ENCODE measurements at places on chromosomes 13 and 19.

- no peak for DNase-seq
Observed at GRCh38 chr19:7063764-7064418, 5.4 kb upstream of the MBD3L3 start.

GRCh38 chr19:49151267-49152118 is 3.7 kb downstream of the HRC start:
- DNase-seq = peak; percentile 62

GRCh38 chr13:79401259-79402070 is 4.6 kb downstream of the RBM26 start:
- no peak for DNase-seq

GRCh38 chr13:33512880-33513554 is 227.5 kb upstream of the STARD13 start:
- DNase-seq = no peak

DNA sequence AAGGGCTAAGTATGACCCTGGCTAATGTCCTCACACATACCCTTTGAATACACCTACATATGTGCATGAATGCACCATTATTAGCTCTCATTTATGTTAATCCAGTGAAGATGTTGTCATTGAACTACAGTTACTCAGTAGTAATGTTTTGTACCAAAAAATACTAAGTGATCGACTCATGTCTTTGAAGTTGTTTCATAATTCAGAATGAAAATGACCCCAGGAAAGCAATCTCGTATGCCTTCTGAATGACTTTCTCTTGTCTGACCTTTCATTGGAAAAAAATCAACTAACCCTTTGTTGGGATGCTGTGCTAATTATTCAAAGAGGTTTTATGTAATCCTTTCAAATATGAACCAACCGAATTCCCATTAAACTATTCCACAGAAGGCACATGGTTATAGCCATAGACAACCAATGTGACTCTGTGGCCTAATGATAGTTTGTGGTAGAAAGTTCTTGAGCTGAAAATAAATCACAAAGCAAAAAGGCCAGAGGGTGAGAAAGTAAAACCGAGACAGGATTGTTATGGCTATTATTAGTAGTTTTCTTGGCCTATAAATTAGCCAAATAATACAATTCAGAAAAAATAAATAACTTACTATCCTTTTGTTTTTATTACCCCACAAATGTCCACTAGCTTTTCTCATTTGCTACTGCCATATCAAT is 86.8 kb upstream of the STARD13 start:
- no peak for DNase-seq

GRCh38 chr13:27635266-27635665 is 13.6 kb downstream of the POLR1D start:
- DNase-seq = no peak

DNA sequence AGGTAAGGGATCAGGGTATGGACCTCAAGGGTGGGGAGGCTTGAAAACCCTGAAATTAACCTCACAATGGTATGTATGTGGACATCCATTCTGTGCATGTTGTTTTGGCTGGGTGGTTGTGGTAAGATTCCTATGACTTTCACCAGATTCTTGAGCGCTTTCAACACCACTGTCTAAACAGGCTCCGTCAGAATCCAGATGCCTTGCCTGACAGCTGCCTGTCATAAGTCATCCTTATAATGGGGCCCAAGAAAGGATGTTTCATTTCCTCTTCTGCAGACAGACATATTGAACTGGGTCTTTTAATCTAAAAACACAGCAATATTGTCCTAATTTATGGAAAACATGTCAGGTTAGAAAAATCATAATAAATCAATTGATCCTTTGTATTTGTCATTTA is 41.3 kb downstream of the ALOX5AP start:
- no peak for DNase-seq

DNA sequence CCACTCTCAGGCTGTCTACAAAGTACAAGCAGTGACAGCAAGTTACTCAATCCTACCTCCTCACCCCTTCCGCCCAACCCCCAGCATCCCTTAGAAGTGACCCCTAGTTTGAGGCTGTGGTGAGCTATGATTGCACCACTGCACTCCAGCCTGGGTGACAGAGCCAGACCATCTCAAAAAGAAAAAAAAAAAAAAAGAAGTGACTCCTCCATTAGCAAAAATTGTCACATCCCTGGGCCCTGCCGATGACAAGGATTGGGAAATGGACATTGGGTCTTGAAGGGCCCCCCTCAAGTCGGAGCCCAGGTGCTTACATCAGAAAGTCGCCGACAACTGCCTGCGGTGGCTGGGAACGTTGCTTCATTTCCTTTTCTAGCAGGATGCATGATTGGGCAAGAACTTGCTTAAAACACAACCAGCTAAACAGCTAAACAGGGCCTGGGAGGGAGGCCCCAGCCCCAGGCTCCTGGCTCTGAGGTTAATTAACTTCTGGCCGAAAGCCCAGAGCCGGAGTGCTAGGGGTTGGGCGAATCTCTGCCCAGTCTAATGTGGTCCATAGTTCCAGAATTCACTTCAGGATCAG is 15.3 kb downstream of the RAB3D start:
- peak; percentile 79 for DNase-seq

- no peak for DNase-seq
Observed at GRCh38 chr13:111555268-111555808, 234.9 kb downstream of the TEX29 start.

- DNase-seq = no peak
Observed at GRCh38 chr19:1018393-1018792, 2.5 kb downstream of the TMEM259 start.

- DNase-seq = no peak
Observed at GRCh38 chr19:38813323-38813722, 578 bp upstream of the LGALS4 start.

DNA sequence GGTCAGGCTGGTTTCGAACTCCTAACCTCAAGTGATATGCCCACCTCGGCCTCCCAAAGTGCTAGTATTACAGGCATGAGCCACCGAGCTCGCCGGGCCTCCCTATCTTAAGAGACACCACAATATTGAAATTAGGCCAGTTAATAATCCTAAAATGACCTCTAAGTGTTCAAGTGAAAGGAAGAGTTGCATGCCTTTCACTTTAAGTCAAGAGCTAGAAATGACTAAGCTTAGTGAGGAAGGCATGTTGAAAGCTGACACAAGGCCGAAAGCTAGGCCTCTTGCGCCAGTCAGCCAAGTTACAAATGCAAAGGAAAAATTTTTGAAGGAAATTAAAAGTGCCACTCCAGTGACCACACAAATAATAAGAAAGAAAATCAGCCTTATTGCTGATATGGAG is 144.5 kb upstream of the FNDC3A start:
- DNase-seq = no peak

GRCh38 chr13:100541897-100542825 is 46.4 kb downstream of the GGACT start:
- no peak for DNase-seq

GRCh38 chr19:48051335-48052033 is 7.6 kb upstream of the CABP5 start:
- DNase-seq = no peak

DNA sequence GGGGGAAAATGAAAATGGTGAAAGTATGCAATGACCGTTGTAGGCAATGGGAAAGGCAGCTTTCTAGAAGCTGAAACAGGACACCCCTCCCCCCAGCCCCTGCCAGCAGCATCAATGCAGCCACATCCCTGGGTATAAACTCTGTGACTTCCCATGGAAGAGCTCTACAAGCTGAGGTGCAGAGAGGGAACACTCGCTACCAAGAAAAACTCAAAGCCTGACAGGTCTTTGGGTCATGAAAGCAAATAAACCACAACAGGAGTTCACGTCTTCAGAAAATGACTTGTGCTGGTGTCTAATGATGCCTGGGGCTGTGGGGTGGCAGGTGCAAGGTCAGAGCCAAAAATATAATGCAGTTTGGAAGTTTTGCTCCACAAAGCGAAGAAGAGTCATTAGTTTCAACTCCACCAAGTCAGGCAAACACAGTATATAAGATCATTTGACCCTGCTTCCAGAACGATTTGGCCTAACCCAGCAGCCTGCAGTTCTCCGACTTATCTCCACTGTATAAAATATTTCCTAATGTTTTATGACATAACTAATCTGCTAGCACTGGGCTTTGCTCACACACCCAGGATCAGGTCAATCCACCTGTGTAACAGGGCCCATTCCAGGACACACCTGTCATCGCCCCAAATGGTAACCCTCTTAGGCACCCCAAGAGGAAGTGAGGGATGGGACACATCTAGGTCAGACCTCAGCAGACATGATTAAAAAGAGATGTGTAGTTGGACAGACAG is 102.1 kb downstream of the IRS2 start:
- no peak for DNase-seq

DNA sequence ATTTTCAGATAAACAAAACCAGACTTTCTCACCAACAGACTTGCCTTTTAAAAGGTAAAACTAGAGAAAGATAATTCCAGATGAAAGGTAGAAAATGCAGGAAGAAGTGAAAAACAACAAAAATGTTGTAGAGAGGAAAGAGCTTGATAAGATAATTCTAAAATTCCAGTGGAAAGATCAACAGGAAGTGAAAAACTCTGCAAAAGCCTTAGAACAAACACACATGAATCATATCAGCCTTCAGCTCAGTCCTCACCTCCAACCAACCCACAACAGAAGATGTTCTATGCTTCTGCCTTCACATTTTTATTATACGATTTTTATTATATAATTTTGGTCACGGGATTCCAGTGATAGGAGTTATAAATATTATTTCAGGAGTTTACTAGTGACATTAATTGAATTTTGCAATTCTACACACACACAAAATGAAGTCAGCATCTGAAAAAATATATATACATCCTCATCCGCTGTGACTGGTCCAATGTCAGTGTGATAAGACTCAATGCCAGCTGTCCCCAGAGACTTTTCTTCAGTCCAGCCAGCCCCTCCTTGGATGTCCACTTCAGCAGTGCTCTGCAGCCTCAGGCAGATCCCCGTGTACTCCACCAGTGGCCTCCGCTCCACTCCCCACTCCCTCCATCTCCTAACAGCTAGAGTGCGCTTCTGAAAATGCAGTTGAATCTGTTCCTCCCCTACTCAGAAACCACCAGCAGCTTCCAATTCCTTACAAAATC is 57.9 kb downstream of the GADD45B start:
- no peak for DNase-seq

GRCh38 chr13:41813426-41813825 is 147.5 kb downstream of the VWA8 start:
- no peak for DNase-seq

All from muscle of back (tissue), 13 donors.